Stimulated activated CD8-positive, alpha-beta memory T cell treated with anti-CD3 and anti-CD28 coated beads, Interleukin-7, amount 100 ng/mL, for 1 hour (primary cell): ENCODE measurements at places on chromosomes 2 and 18.

GRCh38 chr2:78145395-78145996, 623.3 kb upstream of the LRRTM4 start:
- DNase-seq, result no peak

GRCh38 chr2:191401287-191401686, 156.1 kb downstream of the MYO1B start:
- DNase-seq, result no peak

DNA sequence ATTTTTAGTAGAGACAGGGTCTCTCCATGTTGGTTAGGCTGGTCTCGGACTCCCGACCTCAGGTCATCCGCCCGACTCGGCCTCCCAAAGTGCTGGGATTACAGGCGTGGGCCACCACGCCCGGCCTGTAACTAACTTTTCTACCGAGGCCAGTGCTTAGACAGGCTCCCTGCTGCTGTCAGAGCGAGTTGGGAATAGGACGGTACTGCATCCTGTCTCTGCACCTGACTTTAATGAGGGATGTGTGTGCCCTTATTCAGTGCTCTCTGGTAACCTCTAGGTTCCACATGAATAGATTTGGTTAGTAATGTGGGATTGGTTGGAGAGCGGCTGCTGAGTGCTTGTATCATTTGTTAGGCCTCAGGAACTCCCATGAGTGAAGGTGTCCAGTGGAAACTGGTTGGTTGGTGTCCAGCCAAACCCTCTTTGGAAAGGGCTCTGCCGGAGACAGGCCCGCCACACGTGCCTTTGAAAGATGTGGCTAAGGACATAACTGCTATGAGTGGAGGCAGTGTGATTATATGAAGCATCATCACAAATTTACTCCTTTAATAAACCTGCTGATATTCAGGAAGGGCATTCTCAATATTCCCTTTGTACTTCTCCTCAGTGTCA, 36.6 kb downstream of the MYOM1 start:
- DNase-seq, result no peak

GRCh38 chr18:62339106-62339988, 14.2 kb downstream of the TNFRSF11A start:
- no peak for DNase-seq

- DNase-seq, result no peak
Observed at GRCh38 chr2:202133200-202133908, 60.3 kb downstream of the KIAA2012 start.

GRCh38 chr2:74843899-74844298, 10.0 kb downstream of the HK2 start:
- no peak for DNase-seq

DNA sequence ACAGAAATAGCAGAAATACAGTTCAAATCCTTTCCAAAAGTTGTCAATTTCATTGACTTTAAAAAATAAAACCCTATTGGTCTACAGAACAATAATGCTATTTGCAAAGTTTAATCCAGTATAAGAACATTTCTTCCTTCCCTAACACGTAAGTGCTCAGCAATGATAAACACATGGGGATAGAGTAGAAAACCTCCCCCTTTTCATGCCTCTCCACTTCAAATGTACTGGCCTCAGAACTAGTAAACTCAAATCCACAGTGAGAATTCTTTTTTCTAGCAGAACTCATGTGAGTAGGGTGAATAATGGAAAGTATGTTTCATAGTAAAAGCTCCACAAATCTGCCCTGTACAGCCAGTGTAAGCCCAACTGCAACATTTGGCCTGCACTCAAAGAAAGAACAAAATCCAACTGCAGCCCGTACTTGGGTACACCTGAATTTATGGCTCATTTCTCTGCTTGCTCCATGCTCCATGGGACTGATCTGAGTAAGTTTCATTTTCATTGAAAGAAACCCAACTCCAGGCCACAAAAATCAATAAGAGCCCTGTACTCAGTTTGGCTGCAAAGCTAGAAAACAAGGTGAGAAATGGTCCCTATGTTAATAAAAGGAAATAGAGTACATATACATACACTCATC, 115.0 kb upstream of the RMDN2 start:
- DNase-seq, result no peak

DNA sequence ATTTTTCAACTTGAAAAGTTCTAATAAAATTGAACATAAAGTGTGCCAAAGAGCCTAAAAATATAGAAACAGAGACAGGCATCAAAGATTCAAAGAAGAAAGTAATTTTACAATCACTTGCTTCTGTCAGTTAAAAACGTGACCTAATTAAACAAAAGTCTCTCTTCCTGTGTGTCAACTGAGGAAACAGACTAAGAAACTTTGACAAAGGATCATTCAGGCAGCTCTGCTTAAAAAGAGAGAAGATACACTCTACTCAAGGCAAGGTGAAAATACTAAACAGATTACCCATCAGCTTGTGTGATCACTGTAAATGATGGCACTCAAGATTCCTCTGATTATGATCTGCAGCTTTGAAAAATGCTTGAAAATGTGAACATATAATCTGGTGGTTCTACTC, 47.8 kb downstream of the DYM start:
- no peak for DNase-seq

DNA sequence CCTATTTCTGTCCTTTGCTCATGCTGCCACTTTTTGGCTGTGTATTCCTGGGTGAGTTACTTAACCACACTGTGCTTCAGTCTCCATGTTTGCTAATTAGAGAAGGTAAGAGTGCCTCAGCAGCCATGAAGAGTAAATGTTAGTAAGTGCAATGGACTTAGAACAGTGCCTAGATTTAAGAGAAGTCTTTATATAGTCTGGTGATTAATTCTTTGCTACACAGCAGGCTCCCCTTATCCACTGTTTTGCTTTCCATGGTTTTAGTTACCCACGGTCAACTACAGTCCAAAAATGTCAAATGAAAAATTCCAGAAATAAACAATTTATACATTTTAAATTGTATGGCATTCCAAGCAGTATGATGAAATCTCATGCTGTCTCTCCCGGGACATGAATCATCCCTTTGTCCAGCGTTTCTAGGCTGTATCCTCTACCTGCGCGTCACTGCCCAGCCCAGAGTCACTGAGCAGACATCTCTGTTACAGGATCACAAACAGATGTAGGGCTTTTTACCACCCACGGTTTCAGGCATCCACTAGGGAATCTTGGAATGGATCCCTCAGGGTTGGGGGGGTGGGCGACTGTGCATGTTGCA, 91.0 kb downstream of the CTIF start:
- no peak for DNase-seq

GRCh38 chr2:8605351-8606065, 76.3 kb upstream of the ID2 start:
- no peak for DNase-seq

GRCh38 chr2:8607606-8608005, 74.2 kb upstream of the ID2 start:
- no peak for DNase-seq

- DNase-seq, result no peak
Observed at GRCh38 chr2:11746807-11747459, 501 bp downstream of the LPIN1 start.

GRCh38 chr2:208049006-208049405, 23.7 kb upstream of the PLEKHM3 start:
- DNase-seq, result no peak

- no peak for DNase-seq
Observed at GRCh38 chr2:161312996-161313395, 4.8 kb downstream of the PSMD14 start.

GRCh38 chr2:227536445-227536844, 62.2 kb upstream of the SCYGR2 start:
- no peak for DNase-seq

DNA sequence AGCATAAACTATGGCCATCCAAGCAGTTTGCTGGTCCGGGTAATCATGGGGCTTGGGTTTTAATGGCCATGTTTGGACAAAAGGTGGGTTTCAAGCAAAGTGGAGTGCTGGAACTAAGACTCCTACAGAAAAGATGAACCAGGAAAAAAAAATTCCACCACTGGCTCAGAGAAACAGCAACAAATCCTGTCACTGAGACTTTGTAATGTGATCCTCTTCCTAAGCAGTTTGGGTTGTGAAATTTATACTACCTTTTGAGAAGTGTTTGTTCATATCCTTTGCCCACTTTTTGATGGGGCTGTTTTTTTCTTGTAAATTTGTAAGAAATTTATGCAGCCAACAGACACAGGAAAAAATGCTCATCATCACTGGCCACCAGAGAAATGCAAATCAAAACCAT, 40.2 kb downstream of the MRPL33 start:
- no peak for DNase-seq

- DNase-seq, result no peak
Observed at GRCh38 chr2:26772064-26773001, 8.2 kb downstream of the SLC35F6 start.

GRCh38 chr2:74259191-74259590, 60.8 kb downstream of the MTHFD2 start:
- no peak for DNase-seq

- DNase-seq, result no peak
Observed at GRCh38 chr2:85131116-85131515, 2.1 kb upstream of the TCF7L1 start.

DNA sequence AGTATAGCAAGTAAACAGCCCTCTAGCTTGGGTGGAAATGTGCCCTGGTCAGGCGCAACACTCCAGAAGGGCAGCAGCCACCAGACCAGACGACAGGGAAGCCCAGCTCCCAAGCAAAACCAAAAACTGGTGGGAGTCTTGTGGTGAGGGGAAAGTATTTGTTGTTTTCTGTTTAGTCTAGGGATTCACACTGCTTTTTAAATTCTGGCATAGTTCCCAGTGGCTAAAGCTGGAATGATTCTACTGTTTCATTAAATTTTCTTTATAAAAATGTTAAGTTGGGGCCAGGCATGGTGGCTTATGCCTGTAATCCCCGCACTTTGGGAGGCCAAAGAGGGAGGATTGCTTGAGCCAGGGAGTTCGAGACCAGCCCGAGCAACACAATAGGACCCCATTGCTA, 38.5 kb downstream of the MERTK start:
- no peak for DNase-seq

GRCh38 chr2:101408925-101409324, 21.6 kb upstream of the CREG2 start:
- DNase-seq, result no peak

GRCh38 chr18:45760462-45761036, 36.6 kb downstream of the SLC14A1 start:
- no peak for DNase-seq
